ENCODE measurements at places on chromosomes 5 and 9.

DNA sequence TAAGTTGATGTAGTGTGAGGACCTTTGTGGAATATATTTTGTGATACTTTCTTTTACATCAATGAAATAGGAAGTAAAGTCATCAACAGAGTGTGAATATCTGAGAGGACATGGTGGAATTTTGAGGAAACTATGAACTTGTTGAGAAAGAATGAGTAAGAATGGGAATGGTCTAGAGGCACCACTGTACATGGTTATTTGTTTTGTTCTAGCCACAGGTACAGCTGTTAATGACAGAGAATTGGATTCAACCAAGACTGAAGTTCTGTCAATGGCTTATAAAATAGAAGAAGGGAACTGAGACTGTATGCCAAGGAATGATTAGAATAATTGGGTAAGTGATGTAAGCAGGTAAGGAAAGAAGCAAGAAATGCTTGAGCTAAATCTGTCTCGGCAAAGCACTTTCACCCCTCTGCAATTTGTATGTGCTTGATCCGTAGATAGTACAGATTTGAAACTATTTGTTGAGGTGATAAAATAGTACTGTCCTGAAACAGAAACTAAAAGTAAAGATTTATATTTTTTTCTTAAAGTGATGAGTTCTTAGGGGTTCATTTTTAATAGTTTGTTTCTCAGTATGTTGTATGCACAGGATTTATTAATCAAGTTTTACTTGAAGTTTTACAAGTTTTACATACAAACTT lies 468.8 kb upstream of the SMC2 start:
- no peak for DNase-seq

DNA sequence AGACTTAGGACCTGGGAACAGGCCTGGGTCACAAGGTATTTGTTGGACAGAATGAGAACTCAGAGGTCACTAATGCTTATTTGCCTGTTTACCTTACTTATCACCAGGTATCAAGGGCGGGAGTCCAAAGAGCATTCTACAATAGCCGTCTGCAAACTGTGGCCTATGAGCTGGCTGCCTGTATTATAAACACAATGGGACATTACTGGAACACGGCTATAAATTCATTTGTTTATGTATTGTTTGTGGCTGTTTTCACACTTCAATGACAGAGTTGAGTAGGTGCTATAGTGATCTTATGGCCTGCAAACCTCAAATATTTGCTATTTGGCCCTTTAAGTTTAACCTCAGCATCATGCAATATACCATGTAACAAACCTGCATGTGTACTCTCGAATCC lies 76.6 kb upstream of the ASTN2 start:
- no peak for DNase-seq

DNA sequence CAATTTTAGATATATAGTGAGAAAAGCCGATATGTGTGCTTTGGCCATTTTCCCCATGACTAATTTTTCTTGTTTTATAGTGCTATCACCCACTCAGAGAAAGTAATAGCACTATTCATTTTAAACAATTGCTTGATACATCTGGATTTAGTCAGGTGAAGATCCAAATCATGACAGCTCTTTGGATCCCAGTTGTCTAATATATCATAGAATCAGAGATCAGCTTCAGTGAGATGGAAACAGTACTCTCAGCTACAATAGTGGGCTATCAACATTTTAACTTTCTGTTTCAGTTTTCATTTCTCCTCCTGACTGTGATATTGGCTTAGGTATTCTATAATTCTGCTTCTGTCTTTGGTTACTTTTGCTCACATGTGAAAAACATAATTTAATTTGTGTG lies 38.7 kb downstream of the VCAN start:
- no peak for DNase-seq

DNA sequence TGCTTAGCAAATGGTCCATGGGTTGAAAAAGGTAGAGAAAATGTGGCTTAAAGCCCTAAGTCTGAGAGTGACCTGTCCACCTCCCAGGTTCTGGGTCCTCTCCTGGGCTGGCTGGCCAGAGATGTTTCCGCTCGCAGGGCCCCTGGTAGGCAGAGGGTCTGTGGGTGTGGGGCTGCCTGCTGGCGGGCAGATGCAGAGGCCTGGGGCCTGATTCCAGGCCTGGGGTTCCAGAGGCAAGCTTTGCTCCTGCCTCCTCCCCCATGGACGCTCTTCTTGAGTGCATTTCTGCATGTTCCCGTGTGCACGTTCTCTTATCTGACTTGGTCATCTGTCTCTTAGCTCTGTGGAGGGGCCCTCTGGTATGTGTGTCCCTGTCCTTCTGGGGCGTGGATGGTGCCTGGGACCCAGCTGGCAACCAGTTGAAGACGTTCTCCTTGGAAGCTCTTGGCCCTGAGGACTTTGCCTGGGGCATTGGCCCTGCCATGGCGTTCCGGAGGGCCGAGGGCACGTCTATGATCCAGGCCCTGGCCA lies 3.8 kb downstream of the MIGA2 start:
- no peak for DNase-seq

GRCh38 chr5:135458921-135459331 lies 6.8 kb upstream of the TIFAB start:
- no peak for DNase-seq

GRCh38 chr5:14685757-14686156 lies 21.2 kb downstream of the OTULIN start:
- no peak for DNase-seq

- DNase-seq: no peak
These were observed 148.5 kb downstream of the SGCD start for GRCh38 chr5:156475182-156476157.
